Mesothelial cell of epicardium (in vitro differentiated cells): ENCODE measurements at places on chromosomes 4 and X. TPM values are rescaled to one million over a fixed set of nuclear protein-coding genes. Genes with fewer than 3 reads are reported as not detected.

DNA sequence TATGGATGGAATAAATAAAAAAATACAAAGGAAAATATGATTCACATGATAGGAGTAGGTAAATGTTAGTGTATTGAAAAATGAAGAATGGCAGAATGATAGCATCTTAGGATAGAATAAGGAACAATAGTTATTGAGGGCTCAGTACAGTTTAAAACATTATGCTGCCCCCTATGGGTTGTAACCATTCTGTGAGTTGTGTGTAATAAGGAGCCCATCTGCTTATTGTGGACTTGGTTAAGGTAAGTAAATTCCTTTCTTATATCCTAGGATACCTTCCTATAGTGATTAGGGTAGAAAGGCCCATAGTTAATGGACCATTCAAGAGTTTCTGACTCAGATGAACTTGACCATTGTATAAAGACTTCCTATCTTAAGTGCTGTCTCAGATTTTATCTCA, 195.8 kb downstream of the PDHA2 start:
- no peak overlapping the region for H3K4me3 ChIP-seq
- H3K27me3 ChIP-seq: no peaks in the 10 kb centered on the region
- no peaks in the 10 kb centered on the region for H3K36me3 ChIP-seq

DNA sequence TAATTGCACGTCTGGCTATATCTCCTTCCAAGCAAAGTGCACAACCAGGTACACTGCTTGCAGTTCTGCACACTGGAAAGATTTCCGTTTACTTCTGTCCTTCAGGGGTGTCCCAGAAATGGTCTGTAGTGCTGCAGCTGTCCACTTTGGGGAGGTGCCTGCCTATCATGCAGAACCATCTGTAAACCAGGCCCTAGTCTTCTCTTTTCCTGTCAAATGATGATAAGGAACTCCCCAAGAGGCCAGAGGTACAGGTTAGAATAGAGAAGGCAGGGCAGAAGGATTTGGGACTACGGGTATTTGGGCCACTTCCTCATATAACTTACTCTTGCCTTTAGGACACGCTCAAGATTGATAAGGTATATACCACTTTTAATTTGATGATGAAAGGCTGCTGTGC, 746.9 kb downstream of the FAT4 start:
- H3K4me3 ChIP-seq: no peak overlapping the region
- no peaks in the 10 kb centered on the region for H3K27me3 ChIP-seq
- peaks cover 4% of the 10 kb centered on the region for H3K4me1 ChIP-seq
- no peak overlapping the region for H3K27ac ChIP-seq
- no peaks in the 10 kb centered on the region for H3K36me3 ChIP-seq
- DNase-seq: no peak

- peaks cover 34% of the 10 kb centered on the region for H3K4me1 ChIP-seq
- DNase-seq: no peak
- no peak overlapping the region for H3K4me3 ChIP-seq
- H3K27me3 ChIP-seq: no peaks in the 10 kb centered on the region
Observed at GRCh38 chr4:80069108-80069836, 3.8 kb downstream of the ANTXR2 start.

BEND2 gene
- total RNA-seq: not detected in 3 replicates

FMR1NB gene
- not detected in 3 replicates for total RNA-seq

SMPX gene
- total RNA-seq: 2.7 to 3.5 TPM (median 3.1 TPM) in 3 replicates

DNA sequence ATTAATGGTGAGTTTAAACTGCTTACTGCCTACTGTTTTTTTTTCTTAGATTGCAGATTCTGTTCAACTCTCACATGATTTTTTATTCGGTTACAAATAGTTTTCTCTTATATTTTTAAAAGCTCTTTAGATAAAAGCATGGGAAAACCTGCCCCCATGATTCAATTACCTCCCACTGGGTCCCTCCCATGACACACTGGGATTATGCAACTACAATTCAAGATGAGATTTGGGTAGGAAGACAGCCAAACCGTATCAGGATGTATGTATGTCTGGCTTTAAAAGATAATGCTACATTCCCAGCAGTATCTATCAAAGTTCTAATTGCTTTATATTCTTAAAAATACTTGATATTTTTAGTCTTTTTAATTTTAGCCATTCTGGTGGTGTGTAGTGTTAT, 131.5 kb downstream of the JADE1 start:
- peaks cover 10% of the 10 kb centered on the region for H3K36me3 ChIP-seq
- peaks cover 21% of the 10 kb centered on the region for H3K4me1 ChIP-seq
- DNase-seq: no peak
- no peak overlapping the region for H3K27ac ChIP-seq

UGDH gene
- total RNA-seq: 76.2 to 77.1 TPM (median 76.6 TPM) in 3 replicates

DNA sequence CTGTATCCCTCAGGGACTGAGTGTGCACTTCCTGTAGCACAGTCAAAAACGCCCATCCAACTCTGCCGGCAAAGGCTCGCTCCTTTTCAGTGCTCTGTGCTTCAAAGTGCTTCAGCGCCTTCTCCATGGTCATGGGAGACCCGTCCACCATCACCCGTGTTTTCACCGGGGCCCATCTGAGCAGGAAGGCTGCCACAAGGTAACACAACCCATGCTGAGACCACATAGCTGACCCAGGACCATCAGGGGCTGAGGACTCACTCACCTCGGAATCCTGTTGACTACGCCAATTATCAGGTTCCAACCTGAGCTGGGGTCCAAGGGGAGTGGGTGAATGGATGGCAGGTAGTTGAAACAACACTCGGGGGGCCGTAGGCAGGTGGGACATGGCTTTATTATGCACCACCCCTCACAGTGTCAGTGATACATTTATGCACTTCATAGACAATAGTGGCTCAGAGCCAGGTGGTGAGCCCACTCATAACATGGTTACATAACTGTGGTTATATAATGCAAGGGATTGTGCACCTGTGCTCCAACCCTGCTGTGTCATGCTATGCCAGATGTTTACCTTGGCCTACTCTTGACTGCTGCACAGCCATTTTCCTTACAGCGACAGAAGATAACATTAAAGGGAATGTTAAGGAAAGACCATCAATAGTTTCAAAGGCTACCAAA, 227.8 kb downstream of the ADGRL3 start:
- no peaks in the 10 kb centered on the region for H3K27me3 ChIP-seq
- no peak for DNase-seq
- H3K27ac ChIP-seq: no peak overlapping the region
- H3K36me3 ChIP-seq: peaks cover 16% of the 10 kb centered on the region
- H3K4me1 ChIP-seq: no peaks in the 10 kb centered on the region

DNA sequence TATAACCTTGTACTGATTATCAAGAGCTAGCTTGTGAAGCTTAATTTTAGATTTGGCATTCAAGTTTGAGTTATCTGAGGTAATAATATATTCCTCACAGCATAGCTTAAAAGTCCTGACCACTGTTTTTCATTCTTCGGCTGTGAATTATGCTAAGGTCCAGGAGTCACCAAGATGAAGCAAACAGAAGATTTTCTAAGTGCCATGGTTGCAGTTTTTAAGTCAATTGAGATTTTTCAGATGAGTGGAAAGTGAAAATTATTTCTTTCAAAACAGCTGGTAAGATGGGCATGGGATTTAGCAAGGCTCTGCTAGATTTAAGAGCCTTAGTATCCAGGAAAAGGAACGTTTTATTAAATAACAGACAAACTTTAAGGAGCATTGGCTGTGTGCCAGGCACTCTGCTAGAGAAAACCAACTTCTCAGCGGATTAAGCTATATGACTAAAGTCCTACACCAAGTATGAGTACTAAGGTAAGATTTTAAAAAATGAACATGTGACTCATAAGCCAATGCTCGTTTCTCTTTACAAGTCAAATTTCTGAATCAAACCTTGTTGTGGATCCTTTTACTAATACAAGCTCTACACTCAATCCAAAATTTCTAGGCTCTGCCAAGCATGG, 149.9 kb upstream of the IL15 start:
- H3K4me1 ChIP-seq: no peaks in the 10 kb centered on the region
- peaks cover 11% of the 10 kb centered on the region for H3K27me3 ChIP-seq
- no peak overlapping the region for H3K4me3 ChIP-seq
- H3K36me3 ChIP-seq: no peaks in the 10 kb centered on the region

GRCh38 chr4:177292171-177292570, 17.5 kb upstream of the NEIL3 start:
- DNase-seq: no peak
- H3K4me1 ChIP-seq: peaks cover 35% of the 10 kb centered on the region
- H3K4me3 ChIP-seq: no peak overlapping the region
- no peaks in the 10 kb centered on the region for H3K27me3 ChIP-seq
- no peaks in the 10 kb centered on the region for H3K36me3 ChIP-seq
- peak overlapping the region; percentile 82 for H3K27ac ChIP-seq

DNA sequence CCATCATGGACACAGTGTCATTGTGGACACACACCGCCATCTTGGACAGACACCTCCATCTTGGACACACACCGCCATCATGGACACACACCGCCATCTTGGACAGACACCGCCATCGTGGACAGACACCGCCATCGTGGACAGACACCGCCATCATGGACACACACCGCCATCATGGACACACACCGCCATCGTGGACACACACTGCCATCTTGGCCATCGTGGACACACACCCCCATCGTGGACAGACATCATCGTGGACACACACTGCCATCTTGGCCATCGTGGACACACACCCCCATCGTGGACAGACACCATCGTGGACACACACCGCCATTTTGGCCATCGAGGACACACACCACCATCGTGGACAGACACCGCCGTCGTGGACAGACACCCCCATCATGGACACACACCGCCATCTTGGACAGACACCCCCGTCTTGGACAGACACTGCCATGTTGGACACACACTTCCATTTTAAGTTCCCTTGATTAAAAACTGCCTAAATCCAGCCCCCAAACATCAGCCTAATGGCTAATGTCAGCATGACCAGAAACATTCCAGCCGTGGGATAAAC, 9.1 kb downstream of the ASMTL start:
- H3K4me3 ChIP-seq: no peak overlapping the region
- DNase-seq: no peak
- no peak overlapping the region for H3K27ac ChIP-seq
- no peaks in the 10 kb centered on the region for H3K27me3 ChIP-seq

GRCh38 chrX:13338996-13339515, 19.2 kb upstream of the ATXN3L start:
- peak overlapping the region; percentile 55 for H3K27ac ChIP-seq
- DNase-seq: no peak
- H3K4me3 ChIP-seq: no peak overlapping the region
- peaks cover 7% of the 10 kb centered on the region for H3K4me1 ChIP-seq
- no peaks in the 10 kb centered on the region for H3K36me3 ChIP-seq

SOD3 gene
- 5.7 to 6.5 TPM (median 5.8 TPM) in 3 replicates for total RNA-seq

CFAP99 gene
- 0.11 TPM in 1 of 3 replicates, not detected in the others for total RNA-seq

DNA sequence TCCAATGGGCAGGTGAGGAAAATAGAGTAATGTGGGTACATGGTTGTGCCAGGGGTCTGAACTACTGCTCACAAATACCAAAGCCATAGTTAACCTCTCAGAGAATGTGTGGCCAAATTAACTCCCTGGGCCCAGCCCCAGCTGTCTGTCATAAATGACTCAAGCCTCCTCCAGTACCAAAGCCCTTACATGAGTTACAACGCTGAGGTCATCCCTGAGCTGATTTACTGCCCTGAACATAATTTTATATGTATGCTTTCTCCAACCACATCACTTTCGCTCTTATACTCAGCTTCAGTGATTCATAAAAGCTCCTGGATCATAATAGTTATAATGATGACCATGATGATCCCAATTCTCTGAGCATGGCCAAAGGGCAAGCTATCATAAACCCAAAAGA, 283.9 kb downstream of the NKX6-1 start:
- H3K27me3 ChIP-seq: peaks cover 13% of the 10 kb centered on the region
- no peaks in the 10 kb centered on the region for H3K4me1 ChIP-seq
- no peak for DNase-seq
- no peak overlapping the region for H3K4me3 ChIP-seq
- H3K36me3 ChIP-seq: no peaks in the 10 kb centered on the region

MAGEC1 gene
- total RNA-seq: not detected in 3 replicates

- no peak overlapping the region for H3K27ac ChIP-seq
- DNase-seq: no peak
- H3K4me1 ChIP-seq: no peaks in the 10 kb centered on the region
- no peak overlapping the region for H3K4me3 ChIP-seq
Observed at GRCh38 chrX:110132450-110133114, 129.7 kb downstream of the TMEM164 start.

GRCh38 chrX:18424482-18425198, 768 bp upstream of the CDKL5 start:
- peak overlapping the region; percentile 83 for H3K4me3 ChIP-seq
- peak overlapping the region; percentile 85 for H3K27ac ChIP-seq
- H3K27me3 ChIP-seq: no peaks in the 10 kb centered on the region

GRCh38 chrX:81174286-81174685, 27.4 kb downstream of the HMGN5 start:
- no peaks in the 10 kb centered on the region for H3K27me3 ChIP-seq
- no peak overlapping the region for H3K4me3 ChIP-seq
- H3K27ac ChIP-seq: no peak overlapping the region
- no peak for DNase-seq
- H3K36me3 ChIP-seq: no peaks in the 10 kb centered on the region

GRCh38 chr4:109433205-109434006, at the start of gene SEC24B:
TSS of gene SEC24B (plus strand) at chr4:109433815. CDS start at chr4:109433870, 55 bp downstream.
- H3K36me3 ChIP-seq: peaks cover 10% of the 10 kb centered on the region
- peak; percentile 69 for DNase-seq
- peaks cover 48% of the 10 kb centered on the region for H3K4me1 ChIP-seq
- H3K27ac ChIP-seq: peak within 1 kb of the TSS; percentile 96
- H3K4me3 ChIP-seq: peak within 1 kb of the TSS; percentile 81

NWD2 gene
- total RNA-seq: 0.02 TPM in 2 of 3 replicates, not detected in the other

DNA sequence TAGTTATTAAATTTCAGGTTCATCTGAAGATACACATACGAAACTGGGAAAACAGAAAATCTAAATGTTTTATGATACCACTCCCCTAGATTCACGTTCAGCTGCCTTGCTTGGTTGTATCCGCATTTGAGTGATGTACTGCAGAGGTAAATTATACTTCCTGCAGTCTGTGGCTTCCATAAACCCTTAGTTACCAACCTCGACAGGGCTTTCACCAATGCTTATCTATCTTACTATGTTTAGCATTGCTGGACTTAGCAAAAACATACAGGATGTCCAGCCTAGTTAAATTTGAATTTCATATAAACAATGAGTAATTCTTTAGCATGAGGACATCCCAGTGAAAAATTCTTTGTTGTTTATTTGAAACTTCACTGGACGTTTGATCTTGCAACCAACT, 108.8 kb downstream of the TMA16 start:
- H3K27me3 ChIP-seq: peaks cover 2% of the 10 kb centered on the region
- H3K4me3 ChIP-seq: no peak overlapping the region
- H3K4me1 ChIP-seq: no peaks in the 10 kb centered on the region
- DNase-seq: no peak
- H3K36me3 ChIP-seq: no peaks in the 10 kb centered on the region

ZFP92 gene
- total RNA-seq: 1.3 to 1.4 TPM (median 1.3 TPM) in 3 replicates

DNA sequence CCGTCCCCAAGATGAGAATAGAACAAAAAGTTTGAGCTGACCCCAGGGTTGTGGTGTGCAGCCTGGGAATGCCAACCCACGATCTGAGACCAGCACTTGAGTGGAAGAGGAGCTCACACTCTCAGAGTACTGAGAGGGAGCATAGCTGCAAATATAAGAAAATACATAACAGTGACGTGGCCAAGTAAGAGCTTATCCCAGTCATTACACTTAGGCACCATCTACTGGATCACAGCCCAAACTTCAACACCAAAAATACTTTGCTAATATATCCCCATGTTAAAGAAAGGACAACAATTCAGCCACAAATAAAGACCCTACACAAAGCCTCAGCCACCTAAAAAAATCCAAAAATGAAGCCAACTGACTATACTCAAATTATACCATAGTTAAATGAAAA, 33.3 kb upstream of the CXCL6 start:
- no peak overlapping the region for H3K4me3 ChIP-seq
- no peak overlapping the region for H3K27ac ChIP-seq
- peaks cover 25% of the 10 kb centered on the region for H3K27me3 ChIP-seq
- H3K36me3 ChIP-seq: no peaks in the 10 kb centered on the region

XKRX gene
- total RNA-seq: 0.90 to 1.0 TPM (median 0.96 TPM) in 3 replicates

GABRA4 gene
- total RNA-seq: not detected in 3 replicates
